ENCODE measurements at places on chromosomes 13 and 19.
A peak's percentile ranks its signal among the peaks of the same experiment; 100 is the strongest.

DNA sequence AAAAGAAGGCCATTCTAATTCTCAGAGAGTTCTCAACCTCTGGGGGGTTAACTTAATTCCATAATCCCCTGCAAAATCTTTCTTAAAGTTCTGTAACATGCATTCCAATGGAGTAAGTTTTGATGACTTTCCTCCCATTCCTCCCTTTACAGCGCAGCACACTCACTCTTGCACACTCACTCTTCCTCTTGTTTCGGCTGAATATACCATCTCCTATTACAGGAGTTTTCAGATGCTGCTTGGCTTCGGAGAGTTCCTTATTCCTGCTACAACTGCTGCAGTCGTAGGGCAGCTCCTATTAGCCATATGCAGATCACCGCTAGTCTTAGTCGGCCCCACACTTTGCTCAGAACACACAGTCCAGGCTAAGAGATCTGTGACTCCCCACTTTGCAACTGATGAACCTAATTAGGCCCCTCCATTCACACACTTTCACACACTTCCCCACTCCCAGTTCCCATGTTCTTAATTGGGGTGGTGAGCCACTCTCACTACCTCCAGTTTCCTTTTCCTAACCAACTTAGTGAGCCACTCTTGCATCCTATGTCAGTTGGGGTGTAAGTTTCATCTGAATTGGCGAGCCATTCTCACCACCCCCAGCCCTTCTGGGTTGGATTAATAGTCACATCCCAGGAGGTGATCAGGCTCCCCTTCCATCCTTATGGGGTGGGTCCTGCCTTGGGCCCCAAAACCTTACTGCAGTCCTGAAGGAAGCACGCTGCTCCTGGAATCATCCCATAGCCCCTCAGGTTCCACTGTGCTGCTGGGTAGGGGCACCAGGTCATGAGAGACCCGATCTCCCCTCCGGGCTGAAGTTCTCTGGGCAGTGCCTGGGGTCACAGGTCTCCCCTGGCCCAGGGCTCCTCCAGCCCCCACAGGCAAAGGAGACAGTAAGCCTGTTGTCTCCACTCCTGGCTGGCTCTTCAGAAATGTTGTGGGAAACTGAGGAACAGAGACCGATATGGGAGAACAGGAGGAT lies 53.9 kb downstream of the OR10H4 start:
- no peak for DNase-seq

GRCh38 chr13:71873418-71874247 lies 6.6 kb upstream of the DACH1 start:
- no peak for DNase-seq

- no peak for DNase-seq
These were observed 23.9 kb downstream of the EDNRB start for GRCh38 chr13:77894743-77895142.

GRCh38 chr13:40190641-40191100 lies 475.8 kb downstream of the FOXO1 start:
- peak; percentile 36 for DNase-seq

DNA sequence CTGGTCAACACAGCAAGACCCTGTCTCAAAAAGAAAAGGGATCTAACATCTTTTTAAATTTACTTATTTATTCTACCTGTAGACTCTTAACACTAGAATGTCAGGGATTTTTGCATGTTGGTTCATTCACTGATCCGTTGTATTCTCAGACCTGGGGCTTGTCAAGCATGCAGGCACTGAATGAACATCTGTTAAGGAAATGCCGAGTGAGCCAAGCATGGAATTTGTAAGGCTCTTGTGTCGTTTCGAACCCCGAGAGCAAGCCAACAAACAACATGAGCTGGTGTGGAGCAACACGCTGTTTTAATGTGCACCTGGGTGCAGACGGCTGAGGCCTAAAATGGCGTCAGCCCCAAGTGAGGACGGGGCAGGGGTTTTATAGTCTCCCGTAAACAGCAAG lies 10.0 kb upstream of the OR1M1 start:
- DNase-seq, result no peak

- no peak for DNase-seq
These were observed 21.1 kb upstream of the NDUFS7 start for GRCh38 chr19:1362387-1363257.

Data from activated T-helper 1 cell treated with anti-CD3 and anti-CD28 coated beads, Interleukin-2, amount 50 U/mL, for 16 hours (primary cell).